ENCODE measurements at places on chromosomes 2 and 18.

GRCh38 chr18:25743646-25744151 lies 346.7 kb downstream of the SS18 start:
- no peak overlapping the region for H3K27ac ChIP-seq
- no peaks in the 10 kb centered on the region for H3K27me3 ChIP-seq
- H3K4me1 ChIP-seq, result no peaks in the 10 kb centered on the region
- H3K36me3 ChIP-seq, result no peaks in the 10 kb centered on the region
- DNase-seq, result no peak

DNA sequence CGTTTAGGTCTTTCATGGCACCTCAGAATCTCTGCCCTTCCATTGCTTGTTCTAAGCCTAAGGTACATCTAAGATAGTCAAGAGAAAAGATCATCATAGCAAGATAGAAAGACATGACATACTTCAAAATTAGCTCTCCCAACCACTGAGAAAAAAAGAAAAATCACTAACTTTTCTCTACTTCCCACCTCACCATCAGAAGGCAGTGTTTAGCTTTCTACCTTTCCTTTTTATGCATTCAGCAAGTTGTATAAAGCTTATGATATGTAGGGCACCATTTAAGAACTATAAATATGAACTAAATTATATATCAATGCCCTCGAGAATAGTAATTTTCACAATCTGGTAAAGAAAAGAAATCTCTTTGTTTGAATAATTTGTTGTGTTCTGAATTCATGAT lies 331.8 kb upstream of the VWC2L start:
- no peaks in the 10 kb centered on the region for H3K4me1 ChIP-seq
- no peak overlapping the region for H3K27ac ChIP-seq
- H3K4me3 ChIP-seq, result no peak overlapping the region
- H3K27me3 ChIP-seq, result no peaks in the 10 kb centered on the region

GRCh38 chr2:23944976-23945375 lies 4.7 kb downstream of the UBXN2A start:
- H3K4me3 ChIP-seq, result no peak overlapping the region
- DNase-seq, result no peak
- no peaks in the 10 kb centered on the region for H3K36me3 ChIP-seq
- no peak overlapping the region for H3K27ac ChIP-seq

DNA sequence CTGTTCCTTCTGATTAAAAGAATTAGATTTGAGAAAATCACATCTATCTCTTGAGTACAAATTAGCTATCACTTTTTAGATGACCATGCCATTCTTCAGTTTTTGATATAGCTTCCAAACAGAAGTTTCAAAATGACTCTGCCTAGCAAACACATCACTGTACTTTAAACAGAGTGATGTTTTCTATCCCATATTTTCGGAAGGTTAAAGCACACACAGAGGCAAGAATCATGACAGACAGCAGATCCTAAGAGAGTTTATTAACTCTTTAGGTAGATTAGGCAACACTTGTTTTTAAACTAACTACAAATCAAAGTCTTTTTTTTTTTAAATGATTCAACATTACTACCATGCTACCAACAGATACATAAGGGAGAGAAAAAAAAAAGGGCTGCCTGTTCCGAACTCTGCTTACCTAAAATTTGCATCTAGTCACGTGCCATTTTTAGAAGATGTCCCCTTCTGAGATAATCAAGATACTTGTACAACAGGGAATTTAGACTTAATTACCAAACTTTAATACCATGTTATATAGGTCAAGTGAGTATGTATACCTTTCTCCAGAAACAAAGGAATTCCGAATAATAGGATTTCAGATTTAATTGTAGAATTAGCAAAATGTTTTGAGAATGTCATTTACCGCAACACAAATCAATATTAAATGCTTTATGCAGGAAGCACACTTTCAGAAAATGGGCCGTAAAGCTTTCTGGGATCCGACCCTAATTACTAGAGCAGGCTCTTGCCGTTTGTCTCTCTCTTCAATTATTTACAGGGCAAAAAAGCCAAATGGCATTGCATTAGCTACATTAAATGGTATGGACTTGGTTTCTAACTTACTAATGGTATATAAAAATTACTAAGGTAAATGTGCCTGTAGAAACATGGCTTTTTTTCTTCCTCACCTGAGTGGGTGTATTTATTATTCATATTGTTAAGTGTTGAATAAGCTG lies 2.6 kb downstream of the RBMS1 start:
- no peaks in the 10 kb centered on the region for H3K27me3 ChIP-seq
- no peaks in the 10 kb centered on the region for H3K36me3 ChIP-seq
- peak overlapping the region; percentile 80 for H3K4me3 ChIP-seq
- H3K4me1 ChIP-seq, result peaks cover 17% of the 10 kb centered on the region
- DNase-seq, result no peak
- no peak overlapping the region for H3K27ac ChIP-seq

DNA sequence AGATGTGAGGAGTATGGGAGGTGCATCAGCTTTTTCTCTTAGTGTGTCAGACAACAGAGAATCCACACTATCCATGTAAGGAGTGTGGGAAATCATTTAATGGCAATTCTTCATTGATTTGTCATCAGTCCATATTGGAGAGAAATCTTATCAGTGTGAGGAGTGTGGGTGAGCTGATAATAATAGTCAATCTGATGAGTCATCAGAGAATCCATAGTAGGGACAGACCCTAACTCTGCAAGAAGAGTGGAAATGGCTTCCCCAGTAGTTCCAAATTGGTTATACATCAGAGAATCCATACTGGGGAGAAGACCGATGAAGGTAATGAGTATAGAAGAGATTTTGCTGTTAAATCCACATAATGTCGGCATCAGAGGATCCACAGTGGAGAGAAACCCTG lies 150.5 kb upstream of the THUMPD2 start:
- no peaks in the 10 kb centered on the region for H3K4me1 ChIP-seq
- H3K4me3 ChIP-seq, result no peak overlapping the region

GRCh38 chr2:217263756-217264155 lies 403.9 kb upstream of the TNP1 start:
- no peak for DNase-seq
- no peak overlapping the region for H3K4me3 ChIP-seq
- no peaks in the 10 kb centered on the region for H3K27me3 ChIP-seq
- H3K27ac ChIP-seq, result no peak overlapping the region
- H3K36me3 ChIP-seq, result no peaks in the 10 kb centered on the region
- H3K4me1 ChIP-seq, result no peaks in the 10 kb centered on the region

DNA sequence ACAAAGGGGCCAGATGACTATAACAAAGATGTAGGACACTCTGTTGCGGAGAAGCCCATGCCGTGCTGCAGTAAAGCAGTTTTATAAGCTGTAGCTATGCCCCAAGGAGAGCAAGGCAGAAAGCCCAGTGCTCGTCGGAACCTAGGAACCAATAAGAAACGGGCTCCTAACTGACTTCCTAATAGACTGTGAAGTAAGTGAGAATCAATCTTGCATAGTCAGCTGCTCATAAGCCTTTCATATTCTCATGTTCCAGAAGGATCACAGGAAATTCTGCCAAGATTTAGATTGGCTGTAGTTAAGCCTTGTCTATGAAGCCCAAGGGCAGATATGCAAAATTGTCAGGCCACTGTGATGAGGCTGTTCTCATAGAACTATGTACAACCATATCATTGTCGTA lies 98.4 kb downstream of the RTTN start:
- no peak overlapping the region for H3K4me3 ChIP-seq
- H3K27ac ChIP-seq, result no peak overlapping the region
- H3K27me3 ChIP-seq, result no peaks in the 10 kb centered on the region
- no peaks in the 10 kb centered on the region for H3K36me3 ChIP-seq

GRCh38 chr2:26179446-26179913 lies 6.6 kb downstream of the GAREM2 start:
- H3K27ac ChIP-seq, result no peak overlapping the region
- H3K36me3 ChIP-seq, result no peaks in the 10 kb centered on the region
- no peak overlapping the region for H3K4me3 ChIP-seq
- no peaks in the 10 kb centered on the region for H3K4me1 ChIP-seq
- no peaks in the 10 kb centered on the region for H3K27me3 ChIP-seq
- DNase-seq, result no peak

DNA sequence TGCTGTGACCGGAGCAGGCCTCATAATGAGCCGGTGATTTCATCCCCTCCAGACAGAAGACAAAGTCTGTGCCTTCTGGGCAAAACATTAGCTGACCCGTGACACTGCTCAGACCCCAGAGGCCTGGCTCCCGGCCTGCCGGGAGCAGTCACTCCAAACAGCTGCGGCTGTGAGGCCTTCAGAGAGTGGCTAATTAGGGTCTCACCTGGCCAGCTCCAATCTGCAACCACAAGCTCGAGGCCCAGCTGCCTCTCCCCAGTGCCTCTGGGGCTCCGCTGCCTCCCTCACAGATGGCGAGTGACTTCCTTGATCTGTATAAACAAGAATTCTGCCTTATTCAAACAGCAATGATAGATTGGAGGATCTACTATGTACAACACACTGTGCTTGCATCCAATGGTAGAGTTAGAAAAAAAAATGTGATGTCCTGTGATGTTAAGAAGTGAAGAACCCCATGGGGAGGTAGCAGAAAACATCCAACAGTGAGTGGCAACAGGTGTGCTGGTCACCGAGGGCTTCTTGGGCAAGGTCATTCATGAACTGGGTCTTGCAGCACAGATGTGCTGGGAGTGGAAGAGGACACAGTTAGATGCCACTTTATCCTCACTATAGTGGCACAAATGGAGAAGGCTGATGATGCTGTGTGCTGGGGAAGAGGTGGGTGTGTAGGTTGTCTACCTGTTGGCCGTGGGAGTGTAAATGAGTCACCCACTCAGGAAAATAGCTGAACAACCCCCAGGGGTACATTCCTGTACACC lies 98.2 kb upstream of the ASAP2 start:
- H3K4me1 ChIP-seq, result no peaks in the 10 kb centered on the region
- H3K27me3 ChIP-seq, result no peaks in the 10 kb centered on the region
- no peak overlapping the region for H3K4me3 ChIP-seq

GRCh38 chr2:7093376-7093775 lies 176.2 kb downstream of the RNF144A start:
- H3K4me3 ChIP-seq, result no peak overlapping the region
- H3K36me3 ChIP-seq, result no peaks in the 10 kb centered on the region
- no peaks in the 10 kb centered on the region for H3K4me1 ChIP-seq
- no peak overlapping the region for H3K27ac ChIP-seq
- no peak for DNase-seq

DNA sequence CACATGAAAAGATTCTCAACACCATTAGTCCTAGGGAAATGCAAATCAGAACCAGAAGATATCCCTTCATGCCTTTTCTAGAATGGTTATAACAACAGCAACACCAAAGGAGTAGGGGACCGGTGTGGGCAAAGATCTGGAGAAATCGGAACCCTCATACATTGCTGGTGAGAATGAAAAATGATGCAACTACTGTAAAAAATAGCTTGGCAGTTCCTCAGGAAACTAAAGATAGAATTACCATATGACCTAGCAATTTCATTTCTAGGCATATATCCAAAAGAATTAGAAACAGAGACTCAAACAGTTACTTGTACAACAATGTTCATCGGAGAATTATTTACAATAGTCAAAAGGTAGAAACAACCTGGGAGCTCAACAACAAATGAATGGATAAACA lies 29.2 kb upstream of the CDH7 start:
- no peak overlapping the region for H3K4me3 ChIP-seq
- no peak overlapping the region for H3K27ac ChIP-seq
- no peaks in the 10 kb centered on the region for H3K27me3 ChIP-seq
- DNase-seq, result no peak
- H3K4me1 ChIP-seq, result no peaks in the 10 kb centered on the region
- no peaks in the 10 kb centered on the region for H3K36me3 ChIP-seq

DNA sequence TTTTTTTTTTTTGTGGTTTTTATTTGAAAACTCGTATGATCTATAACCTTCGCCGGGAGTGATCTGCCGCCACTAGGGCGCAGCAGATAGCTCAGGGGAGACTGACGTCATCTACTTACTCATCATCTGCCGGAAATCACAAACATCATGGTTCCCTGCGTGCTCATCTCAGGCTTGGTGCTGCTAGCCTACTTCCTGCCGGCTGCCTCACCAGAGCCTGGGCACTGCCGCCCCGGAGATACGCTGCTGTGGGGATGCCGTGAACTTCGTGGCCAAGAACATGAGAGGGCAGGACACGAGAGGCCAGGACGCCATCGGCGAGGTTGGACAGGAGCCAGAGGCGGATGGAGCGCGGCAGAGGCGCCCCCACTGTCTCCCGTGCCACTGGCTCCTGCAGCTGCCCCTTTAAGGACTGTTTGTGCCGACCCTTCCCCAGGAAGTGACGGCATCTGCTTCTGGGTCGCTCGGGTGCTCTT lies 68.8 kb downstream of the DOK6 start:
- no peaks in the 10 kb centered on the region for H3K4me1 ChIP-seq
- no peaks in the 10 kb centered on the region for H3K27me3 ChIP-seq
- H3K27ac ChIP-seq, result no peak overlapping the region

GRCh38 chr18:2423761-2424160 lies 147.5 kb downstream of the METTL4 start:
- no peak overlapping the region for H3K27ac ChIP-seq
- H3K27me3 ChIP-seq, result no peaks in the 10 kb centered on the region
- H3K36me3 ChIP-seq, result no peaks in the 10 kb centered on the region
- no peaks in the 10 kb centered on the region for H3K4me1 ChIP-seq

DNA sequence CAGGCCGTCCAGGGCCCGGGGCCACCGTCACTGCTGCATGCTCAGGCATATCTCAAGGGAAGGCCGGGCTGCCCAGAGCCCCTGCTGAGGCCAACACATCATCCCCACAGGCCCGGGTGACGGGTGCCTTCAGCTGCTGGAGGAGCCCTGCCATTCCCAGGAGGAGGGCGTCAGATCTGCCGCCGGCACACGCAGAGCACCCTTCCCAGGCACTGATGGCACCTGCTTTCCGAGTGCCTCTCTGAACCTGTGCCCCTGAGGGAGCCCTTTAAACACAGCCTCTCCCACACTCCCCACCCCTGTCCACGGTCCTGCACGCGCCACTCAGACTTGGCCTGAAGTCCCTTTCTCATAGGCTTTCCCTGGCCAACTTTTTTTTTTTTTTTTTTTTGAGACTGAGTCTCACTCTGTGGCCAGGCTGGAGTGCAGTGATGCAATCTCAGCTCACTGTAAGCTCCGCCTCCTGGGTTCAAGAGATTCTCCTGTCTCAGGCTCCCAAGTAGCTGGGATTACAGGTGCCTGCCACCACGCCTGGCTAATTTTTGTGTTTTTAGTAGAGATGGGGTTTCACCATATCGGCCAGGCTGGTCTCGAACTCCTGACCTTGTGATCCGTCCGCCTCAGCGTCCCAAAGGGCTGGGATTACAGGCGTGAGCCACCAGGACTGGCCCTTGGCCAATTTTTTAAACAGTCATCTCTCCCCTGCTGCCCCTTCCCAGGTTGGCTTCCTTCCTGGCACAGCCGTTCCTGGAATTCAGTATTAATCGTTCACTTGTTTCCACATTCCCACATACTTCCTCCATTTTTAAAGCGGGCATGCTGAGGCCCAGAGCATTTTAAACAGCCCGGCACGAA lies 211.7 kb downstream of the NDUFA10 start:
- DNase-seq, result no peak
- no peaks in the 10 kb centered on the region for H3K4me1 ChIP-seq
- H3K27me3 ChIP-seq, result no peaks in the 10 kb centered on the region
- no peak overlapping the region for H3K27ac ChIP-seq

GRCh38 chr2:1936427-1936980 lies 192.2 kb upstream of the PXDN start:
- H3K4me3 ChIP-seq, result no peak overlapping the region
- no peaks in the 10 kb centered on the region for H3K27me3 ChIP-seq
- H3K27ac ChIP-seq, result no peak overlapping the region

Measured in right lobe of liver (tissue), 6 donors.